ENCODE measurements at places on chromosomes 1 and 21.

GRCh38 chr1:236063551-236063918, 1.4 kb downstream of the NID1 start:
- DNase-seq: no peak

DNA sequence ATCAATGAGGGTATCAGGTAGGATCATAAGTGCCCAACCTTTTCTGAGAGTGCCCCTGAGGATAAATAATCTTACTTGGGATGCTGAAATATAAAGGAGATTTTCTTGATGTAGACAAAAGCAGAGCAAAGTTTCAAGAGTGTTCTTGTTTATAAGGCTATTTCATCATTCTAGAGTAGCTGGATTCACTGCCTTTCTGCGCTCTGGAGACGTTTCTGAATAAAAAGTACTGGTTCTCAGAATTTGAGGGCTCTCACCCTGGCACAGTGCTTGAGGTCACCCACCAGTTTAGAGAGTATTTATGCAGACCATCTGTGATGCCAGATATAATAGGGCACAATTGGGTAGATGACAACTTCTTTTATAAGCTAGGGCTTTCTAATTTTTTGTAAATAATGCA, 103.3 kb downstream of the GDAP2 start:
- DNase-seq: no peak

GRCh38 chr1:221085701-221086375, 206.6 kb downstream of the HLX start:
- DNase-seq: no peak

GRCh38 chr1:31437433-31438037, 24.5 kb downstream of the SERINC2 start:
- no peak for DNase-seq

DNA sequence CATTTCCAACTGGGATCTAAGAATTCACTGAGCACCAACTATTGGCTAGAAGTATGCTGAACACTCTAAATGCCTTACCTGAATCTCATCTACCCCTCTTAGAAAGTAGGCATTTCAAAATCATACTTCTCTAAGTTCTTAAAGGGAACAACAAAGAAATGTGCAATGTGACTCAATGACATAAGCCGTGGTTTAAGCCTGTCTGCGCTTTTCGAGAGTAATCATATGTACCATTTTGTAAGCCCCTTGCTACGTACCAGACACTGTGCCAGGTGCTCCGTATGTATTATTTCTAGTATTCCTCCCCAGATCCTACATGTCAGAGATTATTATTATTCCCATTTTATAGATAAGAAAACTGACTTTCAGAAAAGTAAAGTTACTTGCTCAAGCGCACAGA, 454.2 kb downstream of the SETD4 start:
- no peak for DNase-seq

DNA sequence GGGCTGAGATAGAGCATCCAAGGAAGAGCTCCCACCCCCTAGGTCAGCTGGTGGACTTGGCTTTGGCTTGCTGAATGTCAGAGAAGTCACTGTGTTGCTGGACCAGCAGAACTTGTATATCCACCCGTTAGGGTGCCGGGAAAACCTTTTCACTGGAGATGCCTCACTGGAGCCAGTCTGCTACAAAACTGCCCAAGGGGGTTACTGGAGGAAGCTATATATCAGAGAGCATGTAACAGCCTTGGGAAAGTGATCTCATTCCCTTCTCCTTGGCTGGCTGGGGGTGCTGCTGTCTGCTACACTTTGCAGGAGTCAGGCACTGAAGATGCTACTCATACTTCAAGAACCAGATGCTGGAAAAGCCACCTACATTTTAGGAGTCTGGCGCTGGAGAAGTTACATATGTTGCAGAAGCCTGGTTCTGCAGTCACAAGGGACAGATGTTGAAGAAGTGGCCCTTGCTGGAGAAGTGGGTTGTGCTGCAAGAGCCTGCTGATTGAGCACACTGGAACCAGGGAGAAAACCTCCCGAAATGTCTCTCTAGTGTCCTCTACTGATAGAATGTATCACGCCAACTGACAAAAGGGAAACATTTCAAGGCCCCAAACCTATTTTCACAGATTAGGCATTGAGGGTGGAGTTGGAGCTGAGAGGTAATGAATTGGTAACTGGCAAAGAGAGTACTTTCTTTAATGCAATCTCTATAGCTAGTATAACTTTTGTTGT, 250.6 kb downstream of the SPATA17 start:
- no peak for DNase-seq

DNA sequence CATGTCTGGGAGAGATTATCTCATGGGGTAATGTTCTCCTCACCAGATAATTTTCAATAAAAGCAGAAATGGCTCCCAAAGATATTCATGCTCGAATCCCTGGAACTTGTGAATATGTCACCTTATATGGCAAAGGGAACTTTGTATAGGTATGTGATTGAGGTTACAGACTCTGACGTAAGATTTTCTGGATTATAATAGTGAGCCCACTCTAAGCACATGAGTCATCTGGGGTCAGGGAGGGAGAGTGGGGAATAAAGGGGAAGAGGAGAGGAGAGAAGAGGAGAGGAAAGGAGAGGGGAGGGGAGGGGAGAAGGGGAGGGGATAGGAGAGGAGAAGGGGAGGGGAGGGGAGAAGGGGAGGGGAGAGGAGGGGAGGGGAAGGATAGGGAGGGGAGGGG, 1193.9 kb downstream of the PLA2G4A start:
- no peak for DNase-seq

Data from PC-9 (cell line).